Activated T-cell treated with anti-CD3 and anti-CD28 coated beads for 48 hours (primary cell): ENCODE measurements at places on chromosomes 13 and 19.

- DNase-seq = no peak
Measured at GRCh38 chr19:51055866-51056265, 9.0 kb downstream of the KLK13 start.

DNA sequence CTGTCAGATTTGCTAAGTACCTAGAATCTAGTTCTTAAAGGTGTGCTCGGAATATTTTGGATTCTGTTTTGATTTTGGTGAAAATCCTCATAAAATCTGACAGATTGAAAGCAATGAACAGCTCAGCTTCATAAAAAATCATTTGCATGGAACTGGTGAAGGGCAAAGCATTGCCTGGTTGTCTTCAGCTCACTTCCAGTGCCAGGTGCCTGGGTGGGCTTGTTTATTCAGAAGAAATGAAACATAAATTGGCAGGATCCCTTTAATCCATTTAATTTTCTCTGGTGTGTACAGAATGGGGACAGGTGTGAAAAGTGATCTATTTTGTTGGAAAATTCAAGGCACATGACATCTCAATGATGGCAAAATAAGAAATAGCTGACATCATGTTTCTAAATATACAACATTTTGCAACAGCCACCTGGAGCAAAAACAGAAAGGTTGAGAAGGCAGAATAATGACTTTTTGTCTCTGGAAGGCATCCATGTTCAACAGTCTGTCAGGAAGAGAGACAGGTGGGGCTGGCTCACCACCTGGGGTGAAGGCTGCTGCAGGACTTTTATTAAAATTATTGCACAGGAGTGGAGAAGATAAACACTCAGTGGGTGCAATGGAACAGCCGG is 52.2 kb downstream of the RFC3 start:
- no peak for DNase-seq

- DNase-seq = no peak
Measured at GRCh38 chr19:57560049-57560491, 407 bp upstream of the ZNF550 start.

DNA sequence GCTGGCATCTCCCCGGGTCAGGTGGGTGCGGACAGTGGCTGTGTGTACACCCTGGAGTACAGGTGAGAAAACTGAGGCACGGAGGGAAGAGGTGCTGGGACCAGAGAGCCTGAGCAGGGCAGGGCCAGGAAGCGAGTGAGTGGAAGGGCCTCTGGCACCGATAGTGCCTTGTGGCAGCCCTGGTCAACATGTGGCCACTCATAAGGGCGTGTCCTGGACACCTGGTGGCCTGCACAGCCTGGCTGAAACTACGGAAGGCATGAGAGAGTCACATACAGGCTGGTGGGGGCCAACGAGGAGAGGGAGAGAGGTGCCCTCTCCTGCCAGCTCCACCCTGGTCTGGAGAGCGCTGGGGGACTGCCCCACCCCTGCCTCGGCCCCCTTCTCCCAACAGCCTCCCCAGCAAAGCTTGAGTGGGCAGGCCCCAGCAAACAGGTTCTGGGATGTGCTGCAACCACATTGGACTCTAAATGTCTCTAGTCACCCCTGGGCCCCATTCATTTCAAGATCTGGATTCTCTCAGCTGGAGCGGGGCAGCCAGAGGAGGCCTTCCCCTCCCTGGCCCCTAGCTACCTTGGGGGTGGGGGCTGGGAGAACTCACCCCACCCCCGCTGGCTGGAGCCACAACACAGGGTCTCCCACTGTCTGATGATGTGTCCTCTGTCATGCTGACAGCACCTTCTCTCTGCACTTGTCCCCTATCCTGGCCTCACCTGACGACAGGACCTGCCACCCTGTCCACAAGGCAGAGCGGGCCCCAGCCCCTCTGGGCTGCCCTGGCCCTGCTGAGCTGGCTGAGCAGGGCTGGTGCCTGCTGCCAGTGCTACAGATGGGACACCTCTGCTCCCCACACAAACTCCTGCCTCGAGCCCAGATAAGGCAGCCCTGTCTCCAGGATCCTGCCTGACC is 5.8 kb downstream of the CBARP start:
- DNase-seq = no peak

GRCh38 chr19:2064788-2065524 is 13.9 kb upstream of the MKNK2 start:
- DNase-seq = no peak

DNA sequence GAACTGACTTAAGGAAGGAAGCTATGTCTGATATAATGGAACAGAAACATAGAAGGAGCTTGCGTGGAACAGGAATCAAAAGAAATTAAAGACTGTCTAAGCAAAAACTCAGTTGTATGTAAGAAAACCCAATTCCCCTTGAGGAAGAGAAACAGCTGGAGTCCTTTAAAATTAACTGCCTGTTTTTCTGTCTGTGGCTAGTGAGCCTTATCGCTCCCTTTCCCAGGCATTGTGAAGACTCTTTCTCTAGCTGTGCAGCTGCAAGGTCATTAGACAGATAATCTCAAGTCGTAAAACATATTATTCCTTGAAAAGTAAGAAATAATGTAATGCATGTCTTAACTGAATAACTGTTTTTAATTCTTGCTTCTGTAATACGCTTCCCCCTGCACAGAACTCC is 39.7 kb upstream of the IGSF23 start:
- DNase-seq = no peak

DNA sequence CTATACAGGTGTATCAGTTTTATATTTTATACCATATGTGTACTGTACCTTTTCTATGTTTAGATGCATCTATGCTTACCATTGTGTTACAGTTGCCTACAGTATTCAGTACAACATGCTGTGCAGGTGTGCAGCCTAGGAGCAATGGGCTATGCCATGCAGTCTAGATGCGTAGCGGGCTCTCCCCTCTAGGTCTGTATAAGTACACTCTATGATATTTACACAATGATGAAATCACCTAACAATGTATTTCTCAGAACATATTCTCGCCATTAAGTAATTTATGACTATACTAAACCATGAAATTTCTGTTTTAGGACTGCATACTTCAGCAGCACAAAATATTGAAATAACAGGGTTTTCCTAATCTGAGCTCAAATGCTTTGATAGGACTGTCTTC is 179.6 kb downstream of the RFC3 start:
- DNase-seq = no peak

- DNase-seq = no peak
Measured at GRCh38 chr19:55090564-55090963, 14.9 kb downstream of the EPS8L1 start.

DNA sequence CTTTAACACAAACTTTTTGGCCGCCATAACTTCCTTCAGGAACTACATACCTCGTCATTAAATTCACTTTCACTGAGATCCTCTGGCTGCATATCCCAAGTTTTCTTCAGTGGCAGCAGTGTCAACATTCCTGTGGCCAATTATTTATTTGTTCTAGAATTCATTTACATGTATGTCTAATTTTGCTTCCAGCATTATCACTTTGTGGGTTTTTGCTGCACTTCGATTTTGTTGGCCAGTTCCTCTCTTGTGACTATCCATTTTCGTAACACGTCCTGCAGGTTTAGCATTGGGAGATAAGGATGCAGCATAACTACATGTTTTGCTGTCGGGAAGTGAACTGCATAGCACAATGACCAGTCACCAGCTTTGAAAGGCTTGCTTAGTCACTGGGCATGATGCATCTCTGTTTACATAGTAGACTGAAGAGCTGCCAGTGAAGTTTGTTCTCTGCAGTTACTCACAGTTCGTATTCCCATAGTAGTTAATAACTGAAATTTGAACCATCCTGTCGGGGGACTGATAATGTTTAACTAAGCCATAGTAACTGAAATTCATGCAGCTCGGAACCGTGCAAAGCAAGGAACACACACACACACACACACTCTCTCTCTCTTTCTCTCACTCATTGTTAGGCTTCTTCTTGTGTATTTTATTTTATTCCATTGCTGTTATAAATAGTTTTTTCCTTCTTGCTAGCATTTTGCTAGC is 28.3 kb downstream of the ZNF507 start:
- no peak for DNase-seq

DNA sequence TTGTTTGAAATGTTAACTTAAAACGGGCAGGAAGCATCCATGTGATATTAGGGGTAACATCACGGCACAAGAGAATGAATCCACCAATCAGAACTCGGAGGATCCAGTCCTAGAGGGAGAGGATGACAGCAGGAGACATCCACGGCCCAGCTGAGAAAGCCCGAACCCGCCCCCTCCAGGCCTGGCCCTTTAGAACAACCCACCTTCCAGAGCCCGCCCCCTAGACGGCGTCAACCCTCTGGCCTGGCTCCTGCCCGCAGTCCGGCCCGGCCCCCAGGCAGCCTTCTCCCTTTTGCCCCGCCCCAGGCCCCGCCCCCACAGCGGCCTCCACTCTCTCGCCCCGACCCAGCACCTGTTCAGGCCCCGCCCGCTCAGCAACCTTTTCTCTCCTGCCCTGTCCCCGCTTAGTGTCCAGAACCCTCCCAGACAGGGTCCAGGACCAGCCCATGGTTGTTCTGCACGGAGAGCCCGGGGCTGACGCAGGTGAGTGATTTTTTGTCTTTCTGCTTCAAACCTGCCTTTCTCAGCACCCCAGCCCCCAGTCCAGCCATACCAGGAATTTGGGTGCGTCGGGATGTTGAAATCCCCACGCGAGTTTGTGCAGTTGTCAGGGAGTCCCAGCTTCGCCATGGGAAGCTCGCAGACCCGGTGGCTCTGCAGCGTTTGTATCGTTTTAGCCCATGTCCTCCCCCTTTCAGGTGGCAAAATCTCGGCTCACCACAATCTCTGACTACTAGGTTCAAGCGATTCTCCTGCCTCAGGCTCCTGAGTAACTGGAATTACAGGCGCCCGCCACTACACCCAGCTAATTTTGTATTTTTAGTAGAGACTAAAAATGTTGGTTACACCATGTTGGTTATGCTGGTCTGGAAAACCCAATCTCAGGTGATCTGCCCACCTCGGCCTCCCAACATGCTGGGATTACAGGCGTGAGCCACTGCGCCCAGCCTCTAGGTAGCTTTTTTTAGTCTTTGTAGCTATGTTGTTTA is 16.1 kb downstream of the ZNF816 start:
- no peak for DNase-seq
